ENCODE measurements at places on chromosomes 7 and 10.
A peak's percentile ranks its signal among the peaks of the same experiment; 100 is the strongest.

DNA sequence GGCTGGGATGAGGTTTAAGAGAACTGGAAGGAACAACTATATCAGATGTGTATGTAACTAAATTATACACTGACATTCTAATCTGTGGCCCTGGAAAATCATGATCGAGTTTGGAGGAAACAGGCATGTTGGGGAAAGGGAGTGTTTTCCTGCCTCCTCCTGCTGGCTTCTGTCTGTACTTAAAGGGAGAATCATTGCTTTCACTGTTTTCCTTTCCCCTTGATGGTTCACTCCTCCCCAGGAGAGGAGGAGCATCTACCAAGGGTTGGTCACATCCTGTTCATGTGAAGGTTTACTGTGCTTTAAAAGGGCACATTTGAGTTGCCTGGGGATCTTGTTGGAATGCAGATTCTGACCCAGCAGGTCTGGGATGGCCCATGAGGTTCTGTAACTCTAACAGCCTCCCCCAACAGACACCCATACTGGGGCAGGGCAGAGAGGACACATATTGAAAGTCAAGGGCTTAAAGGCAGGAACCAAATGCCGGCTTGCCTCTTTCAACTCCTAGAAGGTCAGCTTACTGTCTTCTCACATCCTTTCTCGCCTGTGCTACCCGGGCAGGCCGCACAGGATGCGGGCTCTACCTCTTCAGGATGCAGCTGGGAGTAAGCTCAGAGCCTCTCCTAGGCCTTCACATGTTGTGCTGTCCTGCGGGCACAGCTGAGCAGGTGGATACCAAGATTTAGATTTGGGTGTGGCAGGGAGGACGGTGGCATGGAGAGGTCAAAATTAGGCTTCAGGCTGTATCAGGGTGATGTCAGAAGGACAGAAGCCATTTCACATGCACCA, 694.8 kb downstream of the KCNMA1 start:
- DNase-seq, result no peak

- DNase-seq, result peak; percentile 1
Observed at GRCh38 chr10:103333934-103334520, 16.9 kb downstream of the PCGF6 start.

- DNase-seq, result no peak
Observed at GRCh38 chr10:109968953-109969759, 38.6 kb upstream of the ADD3 start.

GRCh38 chr7:112204499-112205342, 1.5 kb downstream of the DOCK4 start:
- DNase-seq, result no peak

DNA sequence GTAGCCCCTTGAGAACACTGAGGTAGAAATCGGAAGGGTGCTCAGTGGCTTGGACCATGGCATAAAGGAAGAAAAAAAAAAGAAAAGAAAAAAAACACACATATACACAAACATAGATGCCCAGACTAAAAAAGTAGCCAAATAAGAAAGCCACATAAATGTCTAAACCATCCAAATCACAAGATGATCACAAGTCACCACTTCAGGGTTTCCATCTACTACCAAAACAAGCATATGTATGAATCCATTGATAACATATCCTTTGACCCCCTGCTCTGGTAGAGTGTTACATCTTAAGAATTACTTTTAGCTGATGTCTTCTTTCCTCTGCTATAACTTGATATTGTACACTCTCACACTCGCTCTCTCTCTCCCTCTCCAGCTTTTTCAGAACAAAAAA, 245.9 kb downstream of the AHR start:
- DNase-seq, result no peak

GRCh38 chr7:12111422-12112405, 99.4 kb upstream of the TMEM106B start:
- no peak for DNase-seq

- no peak for DNase-seq
Observed at GRCh38 chr7:150721970-150722373, 5.6 kb downstream of the GIMAP1 start.

GRCh38 chr7:87188930-87189329, 30.6 kb downstream of the TMEM243 start:
- DNase-seq, result no peak

GRCh38 chr10:43231523-43232078, 35.3 kb downstream of the RASGEF1A start:
- DNase-seq, result no peak

DNA sequence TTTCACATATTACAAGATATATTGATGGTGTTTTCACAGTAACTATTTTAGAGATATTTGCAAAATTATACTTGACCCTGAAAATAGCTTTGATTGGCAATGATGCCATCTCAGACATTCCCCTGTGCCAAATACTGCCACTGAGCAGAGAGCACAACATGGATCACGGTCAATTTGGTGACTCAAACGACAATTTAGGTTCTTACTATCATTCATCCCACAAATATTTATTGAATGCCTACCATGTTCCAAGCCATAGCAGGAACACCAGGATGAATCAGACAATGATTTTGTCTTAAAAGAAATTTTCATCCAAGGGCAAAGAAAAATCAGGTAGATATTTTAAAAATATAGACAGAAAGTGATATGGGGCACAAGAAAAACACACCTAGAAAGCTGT, 153.2 kb upstream of the ADO start:
- DNase-seq, result no peak

DNA sequence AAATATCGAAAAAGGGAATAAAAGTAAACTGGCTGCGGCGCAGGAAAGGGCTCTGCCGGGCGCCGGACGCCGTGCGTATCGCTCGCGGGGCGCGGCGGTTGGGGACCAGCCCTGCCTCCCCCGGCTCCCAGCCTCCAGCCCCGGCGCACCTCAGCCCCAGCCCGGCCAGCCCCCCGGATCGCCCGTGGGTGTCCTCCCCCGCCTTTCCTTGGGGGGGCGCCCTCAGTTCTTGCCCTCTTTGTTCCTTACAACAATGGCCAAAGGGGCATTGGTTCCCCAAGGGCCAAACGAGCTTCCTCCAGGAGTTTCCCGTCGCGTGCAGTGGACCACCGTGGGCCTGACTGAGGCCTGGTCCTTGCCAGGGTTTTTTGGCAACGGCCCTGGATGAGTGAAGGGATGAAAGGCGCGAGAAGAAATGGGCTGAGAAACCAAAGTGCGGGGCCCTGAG, 1.2 kb downstream of the MACROH2A2 start:
- no peak for DNase-seq

GRCh38 chr7:77747178-77747577, 50.9 kb downstream of the RSBN1L start:
- no peak for DNase-seq

DNA sequence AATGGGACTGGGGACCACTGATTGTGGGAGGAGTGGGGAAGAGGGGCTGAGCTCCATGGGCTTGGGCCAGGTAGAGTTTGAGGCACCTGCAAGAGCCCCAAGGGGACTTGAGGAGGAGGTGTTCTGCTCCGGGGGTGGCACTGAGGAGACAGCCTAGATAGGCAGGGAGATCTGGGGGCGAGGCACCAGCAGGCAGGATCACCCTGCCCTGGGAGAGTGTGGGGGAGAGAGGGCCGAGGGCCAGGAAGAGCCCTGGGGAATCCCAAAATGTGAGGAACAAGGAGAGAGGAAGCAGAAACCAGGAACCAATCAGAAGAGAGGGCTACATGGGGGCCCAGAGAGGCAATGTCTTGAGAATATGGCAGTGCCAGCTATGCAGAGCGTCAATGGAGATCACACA, 34.6 kb downstream of the LEP start:
- DNase-seq, result no peak

- DNase-seq, result no peak
Observed at GRCh38 chr10:122348935-122349361, 25.6 kb upstream of the PLEKHA1 start.

- no peak for DNase-seq
Observed at GRCh38 chr7:129779602-129780256, 168.2 kb downstream of the NRF1 start.

GRCh38 chr7:73885975-73886798, 25.2 kb downstream of the TMEM270 start:
- DNase-seq, result no peak

- DNase-seq, result no peak
Observed at GRCh38 chr7:23107781-23108180, 2.2 kb downstream of the KLHL7 start.

- no peak for DNase-seq
Observed at GRCh38 chr7:139901056-139901795, 72.2 kb downstream of the TBXAS1 start.

- no peak for DNase-seq
Observed at GRCh38 chr7:27947586-27948278, 207.8 kb downstream of the TAX1BP1 start.

GRCh38 chr7:6705959-6706665, 635 bp downstream of the ZNF12 start:
- DNase-seq, result no peak

- no peak for DNase-seq
Observed at GRCh38 chr10:1241973-1242935, 186.1 kb downstream of the WDR37 start.

- no peak for DNase-seq
Observed at GRCh38 chr10:4176500-4177281, 391.7 kb upstream of the KLF6 start.

DNA sequence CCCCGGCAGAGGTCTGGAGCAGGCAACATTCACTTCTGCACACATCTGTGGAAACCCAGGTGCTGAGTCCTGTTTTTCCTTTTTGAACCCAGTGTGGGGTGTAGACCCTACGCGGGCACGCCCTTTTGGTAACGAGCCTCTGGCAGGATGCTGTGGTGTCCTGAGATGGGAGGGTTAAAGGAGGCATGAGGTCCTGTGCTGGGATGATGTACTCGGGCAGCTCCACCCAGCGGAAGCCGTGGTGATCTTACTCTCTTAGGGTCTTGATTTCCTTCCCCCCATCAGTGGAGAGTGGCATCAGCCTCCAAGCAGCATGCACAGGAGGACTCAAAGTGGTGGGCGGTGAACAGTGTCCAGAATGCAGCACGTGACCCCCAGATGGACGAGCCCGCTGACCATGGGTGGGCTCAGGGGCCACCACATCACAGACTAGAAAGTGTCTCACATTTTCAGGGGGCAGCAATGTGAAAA, 148.6 kb downstream of the DNAJB6 start:
- no peak for DNase-seq

GRCh38 chr10:6044751-6045313, 17.3 kb downstream of the IL2RA start:
- no peak for DNase-seq

DNA sequence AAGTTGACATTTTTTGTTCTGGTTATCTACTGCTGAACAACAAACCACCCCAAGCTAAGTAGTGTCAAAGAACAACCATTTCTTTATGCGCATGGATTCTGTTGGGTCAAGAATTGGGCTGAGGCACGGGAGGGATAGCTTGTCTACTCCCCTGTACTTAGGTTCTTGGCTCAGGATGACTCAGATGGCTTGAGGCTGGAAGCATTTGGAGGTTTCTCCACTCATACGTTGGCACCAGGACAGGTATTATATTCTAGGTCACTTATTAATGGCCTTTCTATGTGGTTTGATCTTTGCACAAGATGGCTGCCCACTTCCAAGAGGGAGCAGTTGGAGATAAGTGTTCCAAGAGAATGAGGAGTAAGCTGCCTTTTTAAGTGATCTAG, 11.8 kb upstream of the TFAM start:
- DNase-seq, result no peak

GRCh38 chr7:66043681-66044497, 31.7 kb upstream of the ASL start:
- DNase-seq, result no peak

DNA sequence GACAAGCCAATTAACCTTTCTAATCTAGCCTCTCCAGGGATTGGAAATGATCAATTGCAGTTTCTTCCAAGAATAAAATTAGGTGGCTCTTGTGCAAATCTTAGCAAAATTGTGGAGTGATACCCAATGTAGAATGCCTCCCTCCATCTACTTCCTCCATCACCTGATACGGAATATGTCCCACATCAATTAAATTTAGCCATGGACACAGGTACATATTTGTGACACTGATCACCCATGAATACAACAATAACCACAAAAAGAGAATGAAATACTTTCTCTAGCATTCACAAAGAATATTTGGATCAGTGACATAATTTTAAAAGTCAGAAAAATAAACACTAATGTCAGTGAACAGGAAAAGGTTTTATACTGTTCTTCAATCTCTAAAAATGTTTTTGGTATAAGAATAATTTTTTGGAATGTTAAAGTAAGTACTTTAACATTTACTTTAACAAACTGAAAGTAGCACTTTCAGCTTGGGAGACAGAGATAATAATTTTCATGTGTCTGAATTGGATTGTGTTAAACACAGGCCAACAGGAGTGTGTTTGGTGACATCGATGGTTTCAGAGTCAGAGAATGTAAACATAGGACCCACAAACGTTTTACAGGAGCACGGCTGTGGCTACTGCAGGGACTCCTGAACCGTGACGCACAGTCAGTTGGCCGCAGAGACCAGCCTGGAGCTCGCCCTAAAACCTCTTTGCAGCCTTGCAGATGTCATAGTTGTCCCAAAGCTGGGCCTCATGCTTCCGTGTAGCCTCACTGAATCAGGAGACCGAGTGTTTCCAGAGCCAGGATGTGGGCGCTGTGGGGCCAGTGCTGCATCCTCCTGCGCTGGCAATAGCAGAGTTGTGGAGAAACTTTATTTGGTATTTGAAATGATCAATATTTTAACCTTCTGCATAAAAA, 7.2 kb downstream of the RBM20 start:
- no peak for DNase-seq

GRCh38 chr10:62636825-62637248, 167.7 kb upstream of the ADO start:
- DNase-seq, result no peak

- no peak for DNase-seq
Observed at GRCh38 chr10:25974897-25975459, 40.9 kb downstream of the MYO3A start.

DNA sequence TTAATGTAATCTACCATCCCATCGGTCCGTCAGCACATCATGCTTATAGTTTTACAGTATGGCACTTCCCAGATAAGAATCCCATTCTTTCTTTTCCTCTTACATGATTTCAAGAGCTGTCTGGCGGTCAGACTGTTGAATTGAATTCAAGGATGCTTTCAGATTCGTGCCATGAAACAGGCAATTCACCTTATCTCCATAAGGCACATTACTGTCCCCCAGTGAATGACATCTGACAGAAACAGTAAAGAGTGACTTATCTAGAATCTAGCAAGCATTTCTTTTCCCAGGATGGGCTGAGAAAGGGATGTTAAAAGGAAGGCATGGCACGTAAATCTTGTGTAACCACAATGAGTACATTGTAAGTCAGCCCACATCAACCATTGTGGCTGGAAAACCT, 61.1 kb upstream of the SEM1 start:
- DNase-seq, result no peak

GRCh38 chr7:712381-713138, 13.9 kb upstream of the DNAAF5 start:
- no peak for DNase-seq

- DNase-seq, result no peak
Observed at GRCh38 chr7:90520484-90520883, 51.0 kb downstream of the PTTG1IP2 start.

DNA sequence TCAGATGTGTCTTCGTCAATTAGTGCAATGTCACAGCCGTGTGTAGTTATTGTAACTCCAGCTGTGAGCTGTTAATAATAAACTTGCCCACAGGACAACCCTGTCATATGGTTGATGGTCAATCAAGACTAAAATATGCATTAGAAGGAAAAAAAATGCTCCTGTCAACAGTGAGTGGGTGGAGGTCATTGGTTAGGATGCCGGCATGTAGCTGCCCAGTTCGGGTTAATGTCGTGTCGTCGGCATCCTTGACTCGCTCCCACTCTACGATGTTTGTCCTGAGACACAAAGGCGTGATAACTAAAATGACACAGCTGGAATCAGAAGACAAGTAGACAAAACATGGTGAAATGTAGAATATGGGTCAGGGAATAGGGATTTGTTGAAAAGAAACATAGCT, 442.8 kb upstream of the NPVF start:
- DNase-seq, result no peak

- no peak for DNase-seq
Observed at GRCh38 chr10:17410907-17411306, 43.5 kb downstream of the ST8SIA6 start.
